ENCODE measurements at places on chromosomes 7 and 10.
A peak's percentile ranks its signal among the peaks of the same experiment; 100 is the strongest.

GRCh38 chr10:129833468-129833950 lies 130.6 kb downstream of the EBF3 start:
- no peak for DNase-seq

DNA sequence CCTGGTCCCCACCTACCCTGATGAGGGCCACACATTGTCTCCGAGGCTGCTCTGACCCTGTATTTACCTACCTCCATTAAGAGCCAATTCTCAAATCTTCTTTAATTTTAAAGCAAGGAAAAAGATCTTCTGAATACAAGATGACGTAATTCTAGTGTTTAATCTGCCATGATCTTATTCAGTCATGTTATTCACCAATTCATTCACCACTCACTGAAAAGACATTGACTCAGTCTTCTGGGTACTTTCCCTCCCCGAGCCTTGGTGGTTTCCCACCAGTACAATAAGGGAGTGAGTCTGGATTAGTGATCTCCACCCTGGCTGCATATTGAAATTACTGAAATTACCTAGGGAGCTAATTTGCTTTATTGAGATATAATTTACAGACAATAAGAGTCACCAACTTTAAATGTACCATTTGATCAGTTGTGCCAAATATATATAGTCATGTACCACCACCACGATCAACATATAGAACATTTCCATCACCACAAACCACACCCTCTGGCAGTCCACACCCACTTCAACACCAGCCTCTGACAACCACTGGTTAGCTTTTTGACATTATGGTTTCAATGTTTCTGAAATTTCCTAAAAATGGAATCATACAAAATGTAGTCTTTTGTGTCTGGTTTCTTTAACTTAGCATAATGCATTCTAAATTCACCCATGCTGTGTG lies 117.5 kb upstream of the UNC5B start:
- no peak for DNase-seq

- peak; percentile 94 for DNase-seq
Observed at GRCh38 chr7:19939746-19940145, 166.3 kb upstream of the TMEM196 start.

DNA sequence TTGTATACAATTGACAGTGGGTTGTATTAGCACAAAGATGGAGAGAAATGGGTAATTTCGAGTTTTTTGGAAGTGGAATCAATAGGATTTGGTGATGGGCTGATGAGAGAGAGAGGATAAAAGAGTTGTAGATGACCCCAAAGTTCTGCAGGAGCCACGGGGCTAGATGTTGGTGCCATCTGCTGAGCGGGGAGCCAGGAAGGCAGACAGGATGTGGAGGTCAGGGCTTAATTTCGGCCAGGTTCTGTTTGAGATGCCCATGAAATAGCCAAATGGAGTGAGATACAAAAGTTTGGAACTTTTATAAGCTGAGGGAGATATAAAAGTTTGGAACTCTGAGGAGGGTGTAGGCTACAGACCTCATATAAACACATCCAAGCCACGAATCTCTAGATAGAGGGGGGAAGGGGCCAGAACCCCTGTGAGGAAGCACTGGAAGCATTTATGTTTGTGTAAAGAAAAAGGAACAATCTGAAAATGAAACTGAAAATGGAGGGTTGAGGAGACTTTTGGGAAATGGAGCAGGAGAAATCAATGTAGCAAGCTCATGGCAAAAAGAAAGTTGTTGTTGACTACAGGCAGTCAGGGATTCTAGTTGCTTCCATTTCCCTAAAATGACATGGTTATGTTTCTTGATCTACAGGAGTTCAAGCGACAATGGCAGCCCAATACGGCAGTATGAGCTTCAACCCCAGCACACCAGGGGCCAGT lies 2.2 kb downstream of the GIMAP4 start:
- no peak for DNase-seq

DNA sequence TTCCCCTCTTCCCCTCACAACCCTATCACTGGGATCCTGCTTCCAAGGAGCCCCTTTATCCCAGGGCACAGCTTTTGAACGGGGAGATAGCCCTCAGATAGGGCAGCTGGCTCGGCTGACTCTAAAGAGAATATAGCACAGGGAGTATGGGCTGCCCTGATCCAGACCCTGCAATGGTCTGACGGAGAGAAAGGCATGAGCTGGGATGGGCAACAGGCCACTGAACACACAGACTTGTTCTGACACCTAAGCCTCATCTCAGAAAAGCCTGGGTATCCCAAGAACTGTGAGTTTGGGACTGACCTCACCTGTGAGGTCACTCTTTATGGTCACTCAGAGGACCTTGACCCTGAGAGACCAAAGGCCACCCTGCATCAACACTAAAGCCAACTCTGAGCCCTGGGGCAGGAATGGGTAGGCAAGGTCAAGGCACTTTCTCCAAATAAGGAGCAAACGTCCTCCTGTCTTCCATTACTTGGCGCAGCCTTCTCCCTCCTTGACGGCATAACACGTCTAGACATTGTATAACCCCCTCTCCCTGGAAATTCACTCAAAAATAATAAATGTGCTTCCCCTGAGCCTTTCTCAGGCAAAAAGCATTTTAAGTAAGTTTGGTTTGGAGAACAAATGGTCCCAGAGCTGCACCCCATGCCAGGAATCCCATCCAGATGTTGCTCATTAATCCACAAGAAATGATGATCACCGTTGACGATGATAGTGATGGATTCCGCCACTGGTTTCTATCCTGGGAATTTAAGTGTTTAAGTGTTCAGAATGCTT lies 8.2 kb upstream of the LRRC18 start:
- DNase-seq, result no peak

DNA sequence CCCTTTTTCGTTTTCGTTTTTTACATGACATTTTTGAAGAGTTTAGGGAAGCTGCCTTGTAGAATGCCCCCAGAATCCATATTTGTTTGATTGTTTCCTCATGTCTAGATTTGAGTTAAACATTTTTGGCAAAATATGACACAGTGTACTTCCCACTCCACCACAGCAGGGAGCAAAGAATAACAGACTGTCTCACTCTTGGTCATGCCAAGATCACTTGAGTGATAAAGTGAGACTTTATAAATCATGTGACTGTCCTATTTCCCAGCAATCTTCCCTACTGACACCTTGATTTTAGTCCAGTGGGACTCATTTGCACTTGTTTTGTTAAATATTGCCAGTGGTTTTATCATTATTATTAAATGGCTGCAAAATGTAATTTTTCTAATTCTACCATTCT lies 44.4 kb upstream of the USP6NL start:
- DNase-seq, result no peak

- no peak for DNase-seq
Observed at GRCh38 chr10:71712572-71713134, 6.9 kb downstream of the C10orf105 start.

DNA sequence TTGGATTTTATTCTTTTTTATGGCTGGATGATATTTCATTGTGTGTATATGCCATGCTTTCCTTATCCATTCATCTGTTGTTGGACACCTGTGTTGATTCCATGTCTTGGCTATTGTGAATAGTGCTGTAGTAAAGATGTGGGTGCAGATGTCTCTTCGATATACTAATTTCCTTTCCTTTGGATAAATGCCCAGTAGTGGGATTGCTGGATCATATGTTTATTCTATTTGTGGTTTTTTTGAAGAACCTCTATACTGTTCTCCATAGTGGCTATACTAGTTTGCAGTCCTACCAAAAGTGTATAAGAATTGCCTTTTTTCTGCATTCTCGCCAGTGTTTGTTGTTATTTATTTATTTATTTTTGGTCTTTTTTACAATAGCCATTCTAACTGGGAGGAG lies 159.8 kb downstream of the WNT2 start:
- no peak for DNase-seq

DNA sequence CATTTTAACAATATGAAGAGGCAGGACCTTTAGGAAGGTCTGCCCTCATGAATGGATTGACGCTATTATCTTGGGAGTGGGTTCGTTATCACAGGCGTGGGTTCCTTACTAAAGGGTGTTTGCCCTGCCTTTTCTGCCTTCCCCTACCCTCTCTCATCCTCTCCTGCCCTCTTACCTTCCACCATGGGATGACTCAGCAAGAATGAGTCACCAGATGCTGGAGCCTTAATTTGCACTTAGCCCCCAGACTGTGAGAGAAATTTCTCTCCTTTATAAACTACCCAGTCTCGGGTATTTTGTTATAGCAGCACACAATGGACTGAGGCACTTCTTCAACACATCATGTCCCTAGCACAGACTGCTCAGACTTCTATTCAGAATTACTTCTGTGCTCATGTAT lies 31.4 kb upstream of the ZNF32 start:
- peak; percentile 23 for DNase-seq

DNA sequence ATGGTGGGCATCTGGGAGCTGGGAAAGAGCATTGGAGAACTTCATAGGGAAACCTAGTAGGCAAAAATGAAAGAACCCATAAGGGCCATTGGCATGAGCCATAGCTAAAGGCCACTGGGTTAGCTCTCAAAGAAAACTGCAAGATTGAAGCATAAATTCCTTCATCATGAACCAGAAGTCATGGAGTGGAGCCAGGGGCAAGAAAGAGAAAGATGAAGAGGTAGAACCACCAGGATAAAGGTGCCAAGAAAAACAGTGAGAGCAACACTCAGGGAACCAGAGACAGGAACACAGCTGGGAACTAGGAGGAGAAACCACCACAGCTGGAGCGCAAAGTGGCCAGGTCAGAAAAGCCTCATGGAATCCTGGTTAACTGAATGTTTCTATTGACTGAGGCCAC lies 11.5 kb upstream of the SGMS1 start:
- peak; percentile 71 for DNase-seq

DNA sequence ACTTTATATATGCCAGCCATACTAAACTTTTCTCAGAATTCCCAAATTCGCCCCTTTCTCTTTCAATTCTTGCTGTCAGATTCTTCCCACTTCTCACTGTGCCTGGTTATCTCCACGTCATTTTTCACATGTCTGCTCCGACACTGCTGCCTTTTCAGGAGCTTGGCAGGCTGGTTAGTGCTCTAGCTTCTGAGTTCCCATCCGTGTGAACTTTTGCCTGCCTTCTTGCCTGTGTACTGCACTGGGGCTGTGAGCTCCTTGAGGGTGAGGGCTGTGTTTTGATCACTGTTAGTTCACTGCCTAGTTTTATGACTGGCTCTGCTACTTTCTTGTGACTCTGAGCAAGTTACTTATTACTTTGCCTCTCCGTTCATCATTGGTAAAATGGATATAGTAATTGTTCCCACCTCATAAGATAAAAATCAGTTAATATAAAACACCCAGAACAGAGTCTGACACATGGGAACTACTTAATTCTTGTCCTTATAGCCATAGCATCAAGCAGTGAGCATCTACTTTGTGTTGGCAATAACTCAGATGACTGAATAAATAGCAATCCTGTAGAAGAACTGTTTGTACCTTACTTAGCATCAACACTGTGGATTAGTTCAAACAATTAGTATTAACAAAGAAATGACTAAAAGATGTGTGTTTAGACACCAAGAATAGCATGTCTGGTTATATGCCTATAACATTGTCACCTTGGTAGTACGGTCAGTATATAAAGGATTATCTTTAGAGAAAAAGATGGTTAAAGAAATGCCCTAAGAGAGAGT lies 5.5 kb downstream of the GSTO1 start:
- peak; percentile 50 for DNase-seq

DNA sequence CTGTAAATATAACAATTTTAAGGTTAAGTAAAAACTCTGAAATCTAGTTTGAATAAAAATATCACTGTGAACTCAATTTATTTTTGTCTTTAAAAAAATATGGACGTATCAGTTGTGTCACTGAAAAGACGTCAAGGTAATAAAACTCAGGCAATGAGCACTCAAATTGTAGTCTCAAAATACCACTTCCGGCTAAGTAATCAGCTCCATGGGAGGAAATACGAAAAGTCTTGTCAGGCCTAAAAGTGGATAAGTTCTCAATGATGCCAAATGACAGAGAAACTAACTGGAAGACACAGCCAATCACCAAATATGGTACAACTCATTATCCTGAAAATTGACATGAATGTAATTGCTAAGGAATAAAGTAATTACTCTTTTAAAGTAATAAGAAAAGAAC lies 719 bp downstream of the CALN1 start:
- DNase-seq, result no peak

DNA sequence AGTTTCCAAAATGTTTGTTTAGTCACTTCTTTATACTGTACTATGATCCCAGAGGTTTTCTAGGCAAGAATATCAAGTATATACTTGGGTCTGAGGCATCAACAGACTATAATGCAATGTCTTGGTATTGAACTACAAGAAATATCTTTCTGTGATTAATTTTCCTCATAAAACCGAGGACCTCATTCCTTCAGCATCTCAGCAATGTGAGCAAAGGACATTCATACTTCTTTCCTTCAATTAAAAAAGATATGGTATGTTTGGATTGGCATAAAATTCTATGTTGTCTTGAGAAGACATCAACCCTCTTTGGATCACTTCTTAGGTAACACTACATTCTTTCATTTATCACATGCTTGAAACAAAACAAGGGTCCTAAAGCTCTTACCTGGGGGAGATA lies 524.5 kb downstream of the PHTF2 start:
- DNase-seq, result no peak

GRCh38 chr7:70132852-70133690 lies 534.8 kb downstream of the AUTS2 start:
- DNase-seq, result no peak

GRCh38 chr7:30510124-30511075 lies 5.8 kb upstream of the GGCT start:
- DNase-seq, result peak; percentile 28

- no peak for DNase-seq
Observed at GRCh38 chr10:77268721-77269120, 368.9 kb downstream of the KCNMA1 start.

DNA sequence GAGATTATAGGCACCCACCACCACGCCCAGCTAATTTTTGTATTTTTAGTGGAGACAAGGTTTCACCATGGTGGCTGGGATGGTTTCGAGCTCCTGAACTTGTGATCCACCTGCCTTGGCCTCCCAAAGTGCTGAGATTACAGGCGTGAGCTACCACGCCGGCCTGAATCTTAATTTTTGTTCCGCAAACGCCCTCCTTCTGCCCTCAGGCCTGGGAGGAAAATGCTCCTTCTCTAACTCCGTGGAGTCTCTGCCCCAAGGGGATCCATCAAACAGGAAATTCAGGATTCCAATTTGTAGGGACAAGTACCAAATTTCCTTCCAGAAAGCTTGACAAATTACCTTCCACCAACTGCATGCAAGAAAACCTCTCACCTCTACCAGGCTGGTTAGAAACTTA lies 43.2 kb downstream of the RBAK start:
- DNase-seq, result no peak

GRCh38 chr10:17059197-17059688 lies 70.4 kb downstream of the CUBN start:
- peak; percentile 98 for DNase-seq

GRCh38 chr10:17075533-17076359 lies 53.9 kb downstream of the CUBN start:
- DNase-seq, result peak; percentile 99

- DNase-seq, result no peak
Observed at GRCh38 chr10:775245-776075, 86.0 kb upstream of the DIP2C start.

DNA sequence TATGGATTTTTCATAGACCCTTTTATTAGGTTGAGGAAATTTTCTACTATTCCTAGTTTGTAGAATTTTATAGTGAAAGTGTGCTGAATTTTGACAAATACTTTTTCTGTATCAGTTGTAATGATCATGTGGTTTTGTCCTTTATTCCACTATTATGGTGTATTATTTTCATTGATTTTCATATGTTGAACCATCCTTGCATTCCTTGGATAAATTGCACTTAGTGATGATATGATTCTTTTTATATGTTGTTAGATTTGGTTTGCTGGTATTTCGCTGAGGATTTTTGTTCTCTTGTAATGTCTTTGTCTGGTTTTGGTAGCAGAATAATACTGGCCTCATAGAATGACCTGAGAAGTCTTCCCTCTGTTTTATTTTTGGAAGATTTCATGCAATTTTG lies 140.6 kb upstream of the CDK6 start:
- no peak for DNase-seq

- no peak for DNase-seq
Observed at GRCh38 chr7:4713183-4713784, 31.2 kb downstream of the FOXK1 start.
